ENCODE measurements at places on chromosomes 7 and 10.

DNA sequence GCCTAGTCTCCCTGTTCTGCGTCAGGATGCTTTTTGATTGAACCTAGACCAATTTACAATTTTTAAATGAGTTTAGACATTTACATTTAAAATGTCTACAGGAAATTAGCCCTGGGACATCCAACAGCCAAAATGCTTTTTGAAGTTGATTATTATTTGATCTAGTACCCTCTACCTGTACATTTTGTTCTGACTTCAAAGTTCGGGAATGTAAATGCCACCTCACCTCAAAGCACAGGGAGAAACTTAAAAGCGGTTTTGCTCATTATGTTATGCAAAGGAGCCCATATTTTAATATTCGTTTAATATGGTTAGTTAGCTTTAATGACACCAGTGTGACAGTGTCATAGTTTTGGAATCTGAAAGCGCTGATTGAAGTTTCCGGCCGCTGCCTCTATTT is 80.1 kb upstream of the FAM204A start:
- no peak for DNase-seq

DNA sequence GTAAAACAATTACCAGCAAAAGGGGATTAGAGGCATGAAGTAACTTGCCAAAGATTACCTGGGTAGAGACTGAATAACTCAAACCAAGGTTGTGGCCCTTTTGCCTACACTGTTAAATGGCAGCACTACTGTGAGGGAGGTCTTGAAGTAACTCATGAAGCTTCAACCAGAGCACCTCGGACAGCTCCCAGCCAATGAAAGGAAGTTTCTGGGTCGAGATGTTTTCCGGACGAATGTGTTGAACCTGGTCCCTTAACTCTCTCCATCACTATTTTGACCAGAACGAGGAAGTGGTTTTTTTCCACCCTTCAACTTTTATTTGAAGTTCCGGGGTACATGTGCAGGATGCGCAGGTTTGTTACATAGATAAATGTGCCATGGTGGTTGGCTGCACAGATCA is 133.6 kb upstream of the PRKCQ start:
- no peak for DNase-seq

DNA sequence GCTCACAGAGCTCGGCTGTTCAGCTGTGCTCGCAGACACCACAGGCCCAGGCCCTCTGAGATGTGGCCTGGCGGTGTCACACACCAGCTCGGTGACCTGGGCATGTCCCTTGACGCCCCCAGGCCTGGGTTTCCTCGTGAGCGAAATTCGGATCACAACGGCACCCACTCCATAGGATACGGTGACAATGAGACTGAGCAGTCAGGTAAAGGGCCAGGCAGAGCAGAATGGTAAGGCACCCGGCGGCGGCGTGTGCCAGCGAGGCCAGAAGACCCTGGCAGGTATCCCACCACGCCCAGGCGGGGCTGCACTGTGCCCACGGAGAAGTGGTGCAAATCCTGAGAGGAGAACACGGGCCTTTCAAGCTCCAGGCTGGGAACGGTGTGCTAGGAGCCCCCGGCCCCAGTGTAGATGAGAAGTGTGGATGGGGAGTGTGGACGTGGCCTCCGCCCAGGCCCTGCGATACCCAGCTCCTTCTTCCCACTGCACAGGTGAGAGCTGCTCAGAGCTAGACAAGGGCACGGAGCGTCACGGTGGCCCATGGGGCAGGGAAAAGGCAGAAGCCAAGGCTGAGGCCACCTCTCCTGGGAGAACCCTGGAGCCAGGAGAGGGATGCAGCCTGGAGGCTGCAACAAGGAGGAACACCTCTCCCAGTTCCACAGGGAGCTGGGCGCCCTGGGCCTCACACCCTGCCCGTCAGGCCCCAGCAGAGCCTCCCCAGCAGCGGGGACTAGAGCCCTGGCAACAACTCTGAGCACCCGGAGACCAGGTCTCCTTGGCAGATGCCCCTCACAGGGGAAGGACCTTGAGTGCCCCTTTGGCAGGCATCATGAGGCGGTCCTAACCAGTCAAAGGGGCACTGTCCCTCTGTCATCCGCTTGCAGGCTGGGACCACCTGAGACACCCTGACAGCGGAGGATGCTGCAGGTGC is 219.1 kb downstream of the MAD1L1 start:
- DNase-seq, result no peak

DNA sequence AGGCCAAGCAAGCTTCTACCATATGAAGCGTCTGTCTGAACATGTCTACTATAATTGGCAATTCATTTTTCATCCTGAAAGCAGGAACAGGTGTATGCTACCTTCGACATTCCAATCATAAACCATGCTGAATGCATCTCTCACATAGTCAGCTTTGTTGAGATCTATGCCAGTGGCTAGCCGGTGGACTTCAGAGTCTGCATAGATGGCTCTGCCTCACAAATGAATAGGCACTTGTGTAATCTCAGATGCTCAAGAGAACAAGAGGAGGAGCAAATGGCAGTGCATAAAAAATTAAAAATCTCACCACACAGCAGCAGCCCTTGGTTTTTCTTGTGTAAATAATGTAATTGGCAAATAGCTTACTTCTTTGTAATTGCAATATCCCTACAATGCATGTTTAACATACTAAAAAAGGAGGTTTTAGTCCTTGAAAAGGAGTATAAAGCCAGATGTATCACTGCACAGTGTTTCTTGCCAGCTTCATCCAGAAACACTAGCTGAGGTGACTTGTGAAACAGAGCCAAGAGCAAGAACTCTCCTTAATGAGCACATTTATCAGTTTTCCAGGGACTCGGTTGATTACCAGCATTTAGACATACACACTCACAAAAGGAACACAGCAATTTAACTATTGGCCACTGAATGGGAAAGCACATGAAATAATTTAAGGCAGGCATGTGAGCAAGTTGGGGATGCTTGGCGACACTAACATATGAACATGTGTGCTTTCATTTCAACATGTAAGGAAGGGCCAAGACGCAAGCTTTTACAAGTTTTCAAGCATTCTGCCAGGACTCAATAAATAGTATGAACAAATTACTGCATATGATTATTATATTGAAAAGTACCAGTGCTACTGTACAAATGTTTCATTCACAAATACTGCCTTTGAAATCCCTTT is 249.9 kb upstream of the PLXNA4 start:
- DNase-seq, result no peak

DNA sequence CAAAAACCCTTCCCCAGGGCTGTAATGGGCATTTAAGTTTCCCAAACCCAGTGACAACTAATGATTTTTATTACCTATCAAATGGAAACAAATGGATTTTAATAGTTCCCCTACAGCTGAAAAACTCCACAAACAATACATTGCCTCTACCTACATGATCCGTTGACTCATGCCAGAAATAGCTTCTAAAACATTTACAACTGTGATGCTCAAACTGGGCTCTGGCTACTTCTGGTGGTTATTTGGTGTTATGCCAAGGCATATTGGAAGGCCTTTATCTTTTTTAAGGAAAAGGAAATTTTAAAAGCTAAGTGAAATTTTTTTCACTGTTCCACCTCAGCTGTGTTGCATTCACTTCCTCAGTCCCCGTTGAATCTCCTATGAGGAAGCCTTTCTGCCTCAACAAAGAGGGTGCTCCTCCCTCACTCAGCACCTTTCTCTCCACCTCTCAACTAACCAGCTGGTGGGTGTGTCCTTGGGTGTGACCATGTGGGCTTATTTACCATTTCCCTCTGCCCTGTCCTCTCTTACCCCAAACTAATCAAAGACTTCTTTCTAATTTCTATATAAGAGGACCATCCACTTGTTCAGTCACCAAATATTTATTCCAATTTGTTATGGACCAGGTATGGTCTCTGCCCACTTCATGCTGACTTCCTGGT is 82.9 kb downstream of the PRTFDC1 start:
- DNase-seq, result no peak

GRCh38 chr7:143519411-143520131 is 41.9 kb downstream of the TAS2R41 start:
- DNase-seq, result no peak

DNA sequence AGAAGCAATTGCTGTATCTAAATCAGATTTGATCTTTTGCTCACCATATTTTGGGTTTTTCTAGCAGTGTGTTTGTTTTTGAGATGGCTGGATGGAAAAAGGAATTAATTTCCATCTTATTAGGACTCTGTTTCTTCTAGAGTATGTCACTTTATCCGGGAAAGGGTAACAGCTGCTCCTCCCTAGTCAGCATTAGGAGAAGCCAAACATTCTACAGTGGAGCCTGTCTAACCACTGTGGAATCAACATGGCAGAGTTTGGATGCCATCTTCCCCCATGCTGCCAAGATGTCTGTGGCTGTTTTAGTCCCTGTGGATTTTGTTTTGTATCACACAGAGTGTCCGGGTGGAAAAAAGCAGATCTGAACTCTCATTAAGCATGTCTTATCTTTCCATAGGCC is 16.0 kb upstream of the LMOD2 start:
- DNase-seq, result no peak

- DNase-seq, result no peak
Measured at GRCh38 chr10:27392606-27393005, 111.5 kb upstream of the RAB18 start.

GRCh38 chr7:114657279-114657678 is 242.7 kb downstream of the FOXP2 start:
- DNase-seq, result no peak

GRCh38 chr7:90839727-90840291 is 243.7 kb downstream of the CDK14 start:
- no peak for DNase-seq

- no peak for DNase-seq
Measured at GRCh38 chr7:130301501-130302020, 8.6 kb downstream of the CPA4 start.

GRCh38 chr7:107286751-107287621 is 118.2 kb downstream of the HBP1 start:
- DNase-seq, result no peak

DNA sequence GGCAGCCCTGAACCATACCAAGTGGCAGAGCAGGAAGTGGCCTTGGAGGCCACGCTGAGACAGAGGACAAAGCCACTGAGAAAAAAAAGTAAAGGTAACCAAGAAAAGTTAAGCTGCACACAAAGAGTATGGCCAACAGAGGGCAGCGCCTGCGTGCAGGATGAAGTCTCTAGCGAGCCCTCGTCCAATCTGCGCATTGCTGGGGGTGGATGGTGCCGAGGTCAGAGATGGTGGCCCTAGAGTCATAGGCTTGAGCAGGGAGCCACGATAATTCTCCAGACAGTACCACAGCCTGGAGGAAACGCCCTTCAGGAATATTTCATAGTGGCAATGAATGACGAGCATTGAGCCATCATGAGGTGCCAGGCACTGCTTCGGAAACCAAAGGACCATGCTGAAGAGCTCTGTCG is 9.7 kb downstream of the ATP6V0E2 start:
- DNase-seq, result peak; percentile 44

DNA sequence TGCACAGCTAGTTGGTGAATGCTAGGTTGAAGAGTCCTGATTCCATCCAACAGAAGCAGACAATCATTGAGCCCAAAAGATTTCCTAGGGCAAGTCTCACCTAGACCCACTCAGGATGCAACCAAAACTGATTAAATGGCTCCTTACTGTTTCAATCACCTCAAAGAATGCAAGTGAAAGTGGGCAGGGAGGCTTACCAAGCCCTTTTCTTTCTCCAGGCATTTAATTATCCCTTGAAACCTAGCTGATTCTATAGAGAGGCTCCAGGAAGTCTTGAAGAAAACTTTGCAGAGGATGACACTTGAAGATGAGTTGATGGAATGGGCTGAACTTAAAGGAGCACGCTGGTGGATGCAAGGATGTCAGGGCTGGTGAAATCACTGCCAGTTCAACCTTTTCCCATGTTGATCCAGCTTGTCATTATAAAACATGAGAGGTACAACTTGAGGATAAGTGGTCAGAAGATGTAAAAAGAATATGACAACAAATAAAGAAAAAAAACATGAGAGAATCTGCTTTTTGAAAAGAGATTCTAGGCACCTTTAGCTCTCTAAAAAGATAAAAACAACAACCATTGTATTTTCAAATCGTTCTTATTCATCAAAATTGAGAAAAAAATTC is 2.3 kb upstream of the ANKRD1 start:
- no peak for DNase-seq

DNA sequence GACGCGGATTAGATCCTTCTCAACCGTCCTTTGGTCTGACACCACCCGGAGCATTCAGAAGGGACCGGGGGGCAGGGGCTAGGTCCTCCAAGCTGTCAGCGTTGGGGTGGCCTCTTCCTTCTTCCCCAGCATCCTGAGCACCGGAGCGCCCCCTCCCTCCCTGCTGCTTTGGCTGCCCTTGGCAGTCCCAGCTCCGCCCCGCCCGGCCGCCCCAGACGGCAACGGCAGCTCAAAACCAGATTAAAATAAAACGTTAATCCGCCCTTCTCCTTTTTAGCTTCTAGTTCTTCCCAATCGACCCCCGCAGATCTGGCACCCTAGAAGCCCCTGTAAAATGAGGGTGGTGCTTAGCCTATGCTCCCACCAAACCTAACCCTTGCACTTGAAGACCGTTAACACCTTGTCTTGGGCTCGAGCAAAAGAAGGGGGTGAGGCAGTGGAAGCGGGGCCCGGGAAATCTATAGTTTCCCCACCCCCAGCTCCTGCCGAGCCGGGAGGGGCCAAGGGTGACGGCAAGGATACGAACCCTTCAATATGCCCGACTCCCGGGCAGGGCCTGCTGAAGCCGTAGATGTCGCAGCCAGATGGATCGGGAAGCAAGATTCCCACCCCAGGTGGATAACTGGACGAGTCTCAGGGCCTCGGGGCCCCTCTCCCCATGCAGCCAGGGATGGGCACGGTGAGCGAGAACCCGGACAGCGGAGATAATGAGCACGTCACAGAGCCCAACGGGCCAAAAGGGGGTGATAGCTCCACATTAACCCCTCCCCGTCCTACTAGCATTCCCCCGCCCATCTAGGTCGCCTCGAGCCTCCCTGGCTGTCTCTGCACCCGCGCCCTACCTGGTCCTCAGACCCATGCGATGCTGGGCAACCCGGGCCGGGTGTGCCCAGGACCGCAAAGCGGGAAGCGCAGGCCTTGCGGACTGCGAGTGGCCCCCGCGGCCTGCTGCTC is 169.7 kb downstream of the NRF1 start:
- no peak for DNase-seq

DNA sequence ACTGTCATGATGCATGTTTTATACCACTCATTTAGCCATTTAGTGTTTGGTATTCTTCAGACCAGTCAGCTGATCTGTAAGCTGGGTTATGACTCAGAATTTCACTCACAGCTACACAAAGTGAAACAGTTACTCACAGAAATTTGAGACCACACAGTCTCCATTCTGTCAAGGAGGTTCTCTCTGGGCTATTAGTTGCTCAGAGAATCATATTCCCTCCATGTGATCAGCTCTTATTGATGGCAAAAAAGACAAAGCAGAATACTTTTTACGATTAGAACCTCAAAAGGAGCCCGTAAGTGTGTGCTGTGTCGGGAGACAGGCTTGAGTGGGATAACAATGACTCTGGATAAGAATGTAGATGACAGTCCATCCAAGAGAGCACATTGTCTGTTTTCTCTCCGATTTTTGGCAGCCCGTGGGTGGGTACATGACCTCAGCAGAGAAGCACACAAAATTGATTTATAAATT is 277.6 kb upstream of the SORCS1 start:
- DNase-seq, result peak; percentile 43

- peak; percentile 70 for DNase-seq
Measured at GRCh38 chr7:116706668-116707126, 34.7 kb downstream of the MET start.

DNA sequence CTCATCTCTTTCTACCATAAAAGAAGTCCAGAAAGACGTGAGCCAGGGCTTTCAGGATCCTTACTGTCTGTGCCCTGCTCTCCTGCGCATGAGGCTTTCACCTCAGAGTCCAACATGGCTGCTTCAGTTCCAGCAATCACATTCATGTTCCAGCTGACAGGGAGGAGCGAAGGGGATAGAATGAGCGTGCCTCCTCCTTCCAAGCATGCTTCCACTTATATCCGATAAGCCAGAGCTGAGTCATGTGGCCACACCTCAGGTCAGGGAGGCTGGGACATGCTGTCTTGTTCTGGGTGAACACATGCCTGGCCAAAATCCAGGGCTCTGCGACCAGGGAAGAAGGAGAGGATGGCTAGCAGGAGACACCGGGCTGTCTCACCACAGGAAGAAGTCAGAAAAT is 248.2 kb downstream of the SKAP2 start:
- DNase-seq, result no peak

All from kidney glomerular epithelial cell (primary cell).